ENCODE measurements at places on chromosomes 11 and 22.

DNA sequence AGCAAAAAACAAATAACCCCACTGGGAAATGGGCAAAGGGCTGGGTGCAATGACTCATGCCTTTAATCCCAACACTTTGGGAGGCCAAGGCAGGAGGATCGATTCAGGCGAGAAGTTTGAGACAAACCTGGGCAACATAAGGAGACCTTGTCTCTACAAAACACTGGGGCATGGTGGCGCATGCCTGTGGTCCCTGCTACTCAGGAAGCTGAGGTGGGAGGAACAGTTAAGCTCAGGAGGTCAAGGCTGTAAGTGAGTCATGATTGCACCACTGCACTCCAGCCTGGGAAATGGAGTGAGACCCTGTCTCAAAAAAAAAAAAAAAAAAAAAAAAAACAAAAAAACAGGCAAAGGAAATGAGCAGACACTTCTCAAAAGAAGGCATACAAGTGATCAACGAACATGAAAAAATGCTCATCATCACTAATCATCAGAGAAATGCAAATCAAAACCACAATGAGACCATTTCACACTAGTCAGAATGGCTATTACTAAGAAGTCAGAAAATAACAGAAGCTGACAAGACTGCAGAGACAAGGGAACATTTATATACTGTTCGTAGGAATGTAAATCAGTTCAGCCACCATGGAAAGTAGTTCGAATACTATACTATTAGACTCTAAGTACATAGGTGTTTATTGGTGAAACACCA is 48.2 kb upstream of the SMCO4 start:
- no peak for DNase-seq

- DNase-seq: no peak
These were observed 93.6 kb downstream of the SYN3 start for GRCh38 chr22:32964411-32965057.

DNA sequence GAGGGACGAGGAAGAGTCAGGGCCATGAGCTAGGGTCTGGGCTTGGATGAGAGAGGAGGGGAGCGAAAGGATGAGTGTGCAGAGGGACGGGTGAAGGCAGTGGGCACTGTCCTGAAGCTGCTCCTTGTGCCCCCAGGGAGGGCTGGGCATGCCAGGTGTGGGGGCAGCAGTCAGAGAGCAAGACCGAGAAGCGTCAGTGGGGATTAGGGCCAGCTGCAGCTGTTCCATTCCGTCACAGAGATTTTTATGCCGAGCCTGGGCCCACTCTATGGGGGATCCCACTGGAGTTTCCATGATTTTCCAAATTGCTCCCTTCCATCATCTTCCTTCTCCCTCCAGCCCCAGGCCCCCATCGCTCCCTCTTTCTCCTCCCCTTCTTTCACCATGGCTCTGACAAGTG is 93.2 kb downstream of the NECTIN1 start:
- no peak for DNase-seq

DNA sequence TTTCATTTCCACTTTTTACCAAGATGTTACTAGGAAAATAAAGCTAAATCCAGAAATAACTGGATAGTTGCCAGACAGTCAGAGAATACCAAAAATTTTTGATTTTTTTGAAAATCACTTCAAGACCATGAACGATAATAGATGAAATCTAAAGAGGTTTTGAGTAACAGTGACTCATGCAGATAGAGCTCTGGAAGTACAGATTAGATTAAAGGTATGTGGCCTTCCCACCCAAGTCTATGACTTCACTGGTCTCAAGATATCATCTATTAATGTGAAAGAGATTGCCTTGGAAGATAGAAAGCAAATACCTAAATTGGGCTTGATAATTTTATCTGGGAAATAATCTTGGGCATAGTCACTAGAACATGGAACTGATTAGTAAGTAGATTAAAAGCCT is 415.9 kb downstream of the METTL15 start:
- no peak for DNase-seq
